Activated CD8-positive, alpha-beta memory T cell treated with anti-CD3 and anti-CD28 coated beads for 48 hours (primary cell): ENCODE measurements at places on chromosomes 6 and 20.
A peak's percentile ranks its signal among the peaks of the same experiment; 100 is the strongest.

GRCh38 chr6:138559143-138559542 lies 59.8 kb upstream of the NHSL1 start:
- DNase-seq: no peak

- no peak for DNase-seq
These were observed 23.0 kb upstream of the AKAP7 start for GRCh38 chr6:131112249-131112648.

- no peak for DNase-seq
These were observed 66.6 kb upstream of the CCN6 start for GRCh38 chr6:111987295-111987694.

GRCh38 chr6:43021270-43022047 lies at the start of gene RRP36:
Gene RRP36, plus strand, starts transcription at chr6:43021623. Its CDS starts 32 bp downstream, at chr6:43021655.
- peak; percentile 49 for DNase-seq

- DNase-seq: no peak
These were observed 63.7 kb downstream of the DHX35 start for GRCh38 chr20:39025883-39026282.
